ENCODE measurements at places on chromosomes 2 and 18.
A peak's percentile ranks its signal among the peaks of the same experiment; 100 is the strongest.

DNA sequence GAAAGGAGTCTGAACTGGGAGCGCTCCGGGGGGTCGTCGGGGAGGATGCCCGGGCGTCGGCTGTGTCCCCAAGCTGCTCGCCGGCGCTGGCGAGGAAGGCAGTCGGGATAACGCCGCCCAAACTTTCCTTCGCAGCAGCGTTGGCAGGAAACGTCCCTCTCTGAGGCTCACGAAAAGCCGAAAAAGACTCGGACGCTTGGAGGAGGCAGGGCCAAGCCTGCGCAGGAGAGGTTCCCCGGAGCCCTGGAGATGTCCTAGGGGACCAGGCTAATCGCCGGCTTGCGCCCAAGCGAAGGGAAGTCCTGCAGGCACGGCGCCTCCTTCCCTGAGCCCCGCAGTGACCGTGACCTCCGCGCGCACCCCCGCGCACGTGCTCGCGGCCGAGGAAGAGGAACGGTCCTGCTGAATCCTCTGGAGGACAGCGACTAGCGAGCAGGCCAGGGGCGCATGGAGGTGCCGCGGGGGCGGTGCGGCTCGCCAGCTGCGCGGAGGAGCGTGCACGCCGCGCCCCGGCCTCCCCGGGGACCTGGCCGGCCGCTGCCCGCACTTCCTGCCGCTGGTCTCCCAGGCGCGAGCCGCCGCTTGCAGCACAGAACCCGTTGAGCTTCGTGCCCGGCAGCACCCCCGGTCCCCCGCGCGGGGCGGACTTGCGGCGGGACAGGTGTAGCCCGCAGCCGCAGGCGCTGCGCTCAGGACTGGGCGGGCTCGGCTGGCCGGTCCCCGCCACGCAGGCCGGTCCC, at the start of gene SH3RF3:
TSS of gene SH3RF3 (plus strand) at position 590 of the 740 bp plus-strand sequence.
- no peak for DNase-seq

GRCh38 chr2:137881711-137882110, 82.6 kb upstream of the HNMT start:
- DNase-seq = no peak

DNA sequence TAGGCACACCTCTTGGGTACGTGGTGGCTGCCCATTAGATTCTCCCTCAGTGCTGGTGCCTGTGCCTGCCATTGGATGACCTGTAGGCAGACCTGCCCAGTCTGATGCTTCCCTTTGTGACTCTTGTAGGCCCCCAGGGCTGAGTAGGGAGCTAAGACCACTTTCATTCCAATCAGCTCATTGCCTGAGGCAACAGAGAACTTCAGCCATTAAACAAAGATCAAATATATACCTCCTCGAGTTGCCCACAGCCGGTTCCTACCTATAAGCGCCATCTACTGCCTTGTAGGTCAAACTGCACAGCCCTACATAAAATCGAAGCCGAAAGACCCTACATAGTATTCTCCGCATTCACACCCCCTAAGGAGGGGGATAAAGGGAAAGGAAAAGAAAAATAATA, 184.6 kb downstream of the ETAA1 start:
- no peak for DNase-seq

- DNase-seq = no peak
These were observed 171.5 kb downstream of the ALK start for GRCh38 chr2:29749843-29750242.

GRCh38 chr18:41771973-41772372, 183.1 kb upstream of the PIK3C3 start:
- no peak for DNase-seq

DNA sequence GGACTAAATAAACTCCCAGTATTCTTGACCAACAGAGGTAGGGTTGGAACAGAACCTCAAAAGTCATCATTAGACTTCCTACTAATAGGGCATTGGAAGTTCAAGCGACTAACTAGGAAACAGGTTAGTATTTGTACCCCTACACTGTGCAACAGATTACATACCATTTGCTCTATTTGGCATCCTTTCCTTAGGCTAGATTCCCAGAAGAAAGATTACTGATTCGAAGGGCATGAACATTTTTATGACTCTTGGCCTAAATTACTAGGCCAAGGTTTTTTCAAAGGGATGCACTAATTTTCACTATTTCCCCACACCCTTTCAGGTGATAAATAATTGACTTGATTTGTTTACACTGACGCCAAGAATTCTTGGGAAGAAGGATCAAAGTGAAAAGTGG, 104.8 kb upstream of the CYP1B1 start:
- DNase-seq = no peak

DNA sequence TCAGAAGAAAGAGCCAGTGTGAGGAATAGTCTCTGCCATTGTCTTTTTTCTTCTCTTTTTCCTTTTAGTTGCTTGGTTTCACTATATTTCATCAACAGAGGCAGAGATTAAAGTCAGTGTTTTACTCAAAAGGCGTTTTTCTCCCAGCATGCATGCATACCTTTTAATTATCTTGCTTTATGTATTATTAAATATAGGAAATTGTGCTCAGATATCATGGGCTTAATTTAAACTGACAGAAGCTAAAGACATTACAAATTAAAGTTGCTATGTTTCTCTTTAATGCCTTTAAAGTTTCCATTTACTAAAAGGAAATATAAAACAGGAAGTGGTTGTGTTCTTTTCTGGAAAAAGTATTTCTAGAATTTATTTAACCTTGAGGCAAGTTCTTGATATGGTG, 223.3 kb upstream of the ATP5MC3 start:
- DNase-seq = no peak

DNA sequence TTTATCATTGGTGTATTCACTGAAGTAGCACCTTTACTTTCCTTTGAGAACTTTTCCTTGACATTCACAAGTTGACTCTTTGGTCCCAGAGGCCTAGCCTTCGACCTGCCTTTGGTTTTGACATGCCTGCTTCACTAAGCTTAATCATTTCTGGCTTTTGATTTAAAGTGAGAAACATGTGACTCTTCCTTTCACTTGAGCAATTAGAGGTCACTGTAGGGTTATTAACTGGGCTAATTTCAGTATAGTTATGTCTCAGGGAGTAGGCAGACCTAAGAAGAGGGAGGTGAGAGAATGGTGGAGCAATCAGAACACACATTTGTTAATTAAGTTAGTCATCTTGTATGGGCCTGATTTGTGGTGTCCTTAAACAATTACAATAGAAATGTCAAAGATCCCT, 1040.7 kb upstream of the SLC39A10 start:
- no peak for DNase-seq

GRCh38 chr18:3612315-3612714, 162.3 kb downstream of the TGIF1 start:
- peak; percentile 49 for DNase-seq

- no peak for DNase-seq
These were observed 221.9 kb downstream of the ZNF407 start for GRCh38 chr18:74819433-74820059.

- no peak for DNase-seq
These were observed 1.2 kb downstream of the SERPINB5 start for GRCh38 chr18:63477968-63478367.

- no peak for DNase-seq
These were observed 79.9 kb downstream of the SEPTIN10 start for GRCh38 chr2:109533823-109534222.

DNA sequence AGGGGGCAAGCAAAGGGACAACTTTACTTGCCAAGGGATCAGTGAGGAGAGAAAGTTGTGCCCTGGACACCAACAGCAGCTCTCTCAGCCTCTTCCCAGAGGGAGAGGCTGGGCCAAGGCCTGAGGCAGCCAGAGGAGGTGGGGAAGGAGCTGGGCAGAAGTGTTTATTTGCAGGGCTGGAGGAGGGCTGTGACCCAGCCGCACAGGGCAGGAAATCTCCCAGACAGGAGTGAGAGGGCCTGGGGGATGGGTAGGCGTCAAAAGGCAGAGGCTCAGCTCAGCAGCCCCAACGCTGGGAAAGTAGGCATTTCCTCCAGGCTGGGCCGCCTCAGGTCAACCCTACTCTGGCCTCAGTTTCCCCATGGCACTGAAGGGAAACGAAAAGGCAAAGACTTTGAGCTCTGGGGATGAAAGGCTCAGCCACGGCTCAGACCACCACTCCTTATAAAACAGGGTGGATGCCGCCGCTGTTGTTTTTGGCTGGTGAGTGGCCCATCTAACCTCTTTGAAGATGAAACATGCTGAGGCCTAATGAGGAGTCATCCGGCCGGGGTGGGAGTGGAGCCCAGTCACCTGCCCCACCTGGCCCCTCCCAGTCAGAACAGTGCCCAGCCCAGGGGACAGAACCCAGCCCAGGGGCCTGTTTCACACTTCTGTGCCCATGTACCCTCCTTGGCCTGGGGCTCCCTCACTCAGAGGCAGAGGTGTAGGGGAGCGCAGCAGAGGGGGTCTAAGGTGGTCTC, 21.9 kb upstream of the SEMA4C start:
- DNase-seq = no peak

DNA sequence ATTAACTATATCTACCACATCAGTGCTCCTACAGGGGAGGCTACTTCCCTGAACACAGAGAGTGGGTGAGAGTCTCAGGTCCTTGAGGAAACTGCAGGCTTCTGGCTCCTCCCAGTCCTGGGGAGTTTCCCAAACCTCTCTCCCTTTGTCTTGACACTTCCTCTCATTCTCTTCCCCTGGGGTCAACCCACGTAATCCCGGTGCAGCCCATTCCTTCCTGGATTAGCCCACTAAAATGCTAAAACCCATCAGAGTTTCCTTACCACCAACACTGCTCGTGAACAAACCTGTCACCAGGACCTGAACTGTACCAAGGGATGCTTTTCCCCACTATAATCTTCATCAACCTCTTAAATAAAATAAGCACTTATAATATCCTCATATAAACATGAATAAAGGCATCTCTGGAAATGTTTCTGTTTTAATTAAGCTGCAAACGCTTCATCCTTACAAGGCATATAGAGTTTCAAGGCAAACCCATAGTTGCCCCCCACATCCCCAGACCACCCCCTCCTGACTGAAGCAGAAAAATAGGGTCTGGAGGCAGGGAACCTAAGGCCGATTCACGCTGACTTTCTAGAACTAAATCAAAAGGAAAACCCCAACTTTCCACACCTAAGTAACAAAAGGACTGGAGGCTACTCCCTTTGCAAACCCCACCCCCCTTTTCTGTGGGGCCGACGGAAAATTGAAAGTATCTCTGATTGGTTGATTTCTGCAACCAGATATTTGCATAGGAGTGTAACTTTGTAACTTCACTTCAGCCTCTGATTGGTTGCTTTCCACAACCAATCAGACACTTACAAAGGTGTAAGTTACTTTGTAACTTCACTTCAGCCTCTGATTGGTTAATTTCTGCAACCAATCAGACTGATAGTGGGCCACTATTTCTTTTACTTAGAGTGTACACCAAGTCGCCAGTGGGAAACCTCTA, 19.0 kb downstream of the TMSB10 start:
- peak; percentile 38 for DNase-seq

DNA sequence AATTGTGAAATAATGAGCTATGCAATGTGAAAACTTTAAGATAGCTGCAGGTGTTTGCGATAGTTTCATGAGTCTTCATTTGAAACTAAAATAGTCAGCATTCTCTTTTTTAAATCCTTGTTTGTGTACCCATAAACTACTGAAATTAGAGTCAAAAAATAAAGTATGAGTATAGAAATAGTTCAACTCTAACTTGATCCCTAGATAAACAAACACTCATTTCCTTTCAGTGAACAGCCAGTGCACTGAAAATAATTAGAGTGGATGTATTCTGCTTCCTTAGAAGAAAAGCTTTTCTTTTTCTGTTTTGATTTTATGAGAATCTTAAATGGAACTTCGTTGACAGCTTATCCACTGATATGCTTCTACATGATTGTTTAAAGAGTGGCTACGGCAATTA, 1033.4 kb downstream of the SOCS6 start:
- DNase-seq = no peak

DNA sequence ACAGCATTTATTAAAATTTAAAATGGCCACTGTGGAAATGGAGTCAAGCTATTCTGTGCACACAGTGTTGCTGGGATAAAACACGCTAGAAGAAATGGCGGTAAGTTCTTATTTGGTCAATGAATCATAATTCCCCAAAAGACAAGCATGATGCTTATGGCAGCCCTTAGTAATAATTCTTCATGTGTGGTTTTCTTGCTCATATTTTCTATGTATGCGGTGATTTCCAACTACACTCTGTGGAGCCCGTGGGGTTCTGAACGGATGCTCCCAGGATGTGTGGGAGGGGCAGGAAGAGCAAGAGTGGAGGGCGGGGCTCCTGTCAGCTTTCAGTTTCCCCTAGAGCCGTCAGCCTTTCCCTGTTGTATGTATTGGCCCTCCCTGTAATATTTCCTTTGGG, 91.7 kb upstream of the RMDN2 start:
- DNase-seq = no peak

DNA sequence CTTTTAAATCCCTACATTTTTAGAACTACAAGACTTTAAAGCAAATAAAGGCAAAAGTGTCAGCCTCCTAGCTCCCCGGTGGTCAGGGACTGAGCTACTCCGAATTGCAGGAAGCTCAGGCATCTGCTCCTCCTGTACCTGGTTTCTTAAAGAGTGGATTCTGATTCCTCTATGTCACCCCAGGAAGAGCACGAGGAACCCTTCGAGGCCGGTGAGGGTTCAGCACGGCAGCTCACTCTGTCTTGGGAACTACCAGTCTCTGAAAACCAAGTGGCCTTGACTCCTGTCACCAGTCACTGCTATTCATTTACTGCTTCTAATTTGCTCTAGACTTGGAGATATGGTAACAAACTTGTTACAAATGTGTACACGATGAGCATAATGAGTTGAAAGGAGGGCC, 2.3 kb downstream of the PER2 start:
- DNase-seq = no peak

DNA sequence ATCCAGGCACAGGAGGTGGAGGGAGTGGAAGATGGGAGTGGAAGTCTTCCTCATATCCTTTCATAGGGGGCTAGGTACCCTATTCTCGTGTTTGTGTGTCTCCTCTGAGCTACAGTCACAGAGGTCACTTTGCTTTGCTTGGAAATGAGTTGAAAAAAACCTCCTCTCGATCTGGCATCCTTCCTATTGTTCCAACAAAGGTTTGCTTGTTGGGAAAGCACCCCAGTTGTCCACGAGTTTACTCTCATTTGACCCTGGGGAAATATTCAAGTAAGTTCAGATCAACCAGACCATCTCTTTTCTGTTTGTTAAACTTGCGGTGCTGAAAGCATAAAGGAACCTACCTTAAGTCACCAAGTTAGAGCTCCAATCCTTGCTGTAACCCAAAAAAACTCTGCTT, 59.3 kb downstream of the ARHGEF33 start:
- DNase-seq = no peak

DNA sequence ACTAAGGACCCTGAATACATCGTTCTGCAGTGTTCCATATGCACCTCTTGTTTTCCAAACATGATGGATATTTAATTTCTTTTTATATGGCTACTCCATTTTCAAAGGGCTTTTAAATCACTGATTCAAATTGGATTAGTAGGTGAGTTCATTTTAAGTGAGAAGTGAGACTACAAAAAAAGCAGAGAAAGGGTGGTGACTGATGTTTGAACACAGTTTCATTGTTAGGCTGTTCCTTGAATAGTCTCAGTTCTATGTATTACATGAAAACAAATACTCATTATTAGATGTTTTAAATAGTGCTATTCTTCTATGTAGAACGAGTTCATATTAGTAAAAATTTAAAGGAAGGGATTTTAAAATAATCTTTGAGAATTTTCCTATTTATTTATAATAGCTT, 72.7 kb upstream of the STON1 start:
- DNase-seq = no peak
